ENCODE measurements at places on chromosomes 1 and 21.

GRCh38 chr1:217106231-217106901 lies 383.1 kb upstream of the ESRRG start:
- no peaks in the 10 kb centered on the region for H3K36me3 ChIP-seq
- H3K4me1 ChIP-seq, result no peaks in the 10 kb centered on the region
- no peak overlapping the region for H3K4me3 ChIP-seq
- H3K27ac ChIP-seq, result no peak overlapping the region
- no peaks in the 10 kb centered on the region for H3K27me3 ChIP-seq

DNA sequence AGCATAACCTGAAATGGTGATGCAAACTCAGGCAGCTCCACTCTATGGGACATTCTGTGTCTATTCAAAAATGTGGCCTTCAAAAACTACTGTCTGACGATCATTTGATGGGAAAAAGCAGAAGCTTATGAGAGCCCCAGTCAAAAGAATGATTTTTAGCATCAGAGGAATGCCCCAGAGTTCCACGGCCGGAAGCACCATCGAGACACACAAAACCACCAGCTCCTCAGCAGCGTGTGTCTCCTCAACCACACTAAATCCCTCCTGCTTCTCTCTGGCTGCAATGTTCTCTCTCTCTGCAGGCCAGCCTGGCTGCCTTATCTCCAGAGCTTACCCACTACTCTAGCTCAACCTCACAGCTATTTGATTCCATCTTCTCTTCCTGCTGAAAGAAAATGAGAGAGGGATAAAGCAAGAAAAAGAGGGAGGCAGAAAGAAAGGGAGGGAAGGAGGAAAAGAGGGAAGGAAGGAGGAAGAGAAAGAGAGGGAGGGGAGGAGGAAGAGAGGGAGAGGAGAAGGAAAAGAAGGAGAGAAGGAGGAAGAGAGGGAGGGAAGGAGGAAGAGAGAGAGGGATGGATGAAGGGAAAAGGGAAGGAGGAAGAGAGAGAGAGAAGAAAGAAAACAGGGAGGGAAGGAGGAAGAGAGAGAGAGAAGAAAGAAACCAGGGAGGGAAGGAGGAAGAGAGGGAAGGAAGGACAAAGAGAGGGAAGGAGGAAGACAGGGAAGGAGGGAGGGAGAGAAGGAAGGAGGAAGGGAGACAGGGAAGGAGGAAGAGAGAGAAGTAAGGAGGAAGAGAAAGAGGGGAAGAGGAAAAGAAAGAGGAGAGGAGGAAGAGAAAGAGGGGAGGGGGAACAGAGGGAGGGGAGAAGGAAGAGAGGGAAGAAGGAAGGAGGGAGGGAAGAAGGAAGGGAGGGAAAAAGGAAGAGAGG lies 33.5 kb upstream of the LAPTM5 start:
- no peak for DNase-seq
- no peaks in the 10 kb centered on the region for H3K27me3 ChIP-seq
- no peak overlapping the region for H3K27ac ChIP-seq
- H3K4me3 ChIP-seq, result no peak overlapping the region
- H3K36me3 ChIP-seq, result no peaks in the 10 kb centered on the region

GRCh38 chr21:30209601-30210000 lies 6.3 kb downstream of the CLDN8 start:
- no peak overlapping the region for H3K4me3 ChIP-seq
- no peak for DNase-seq
- no peak overlapping the region for H3K27ac ChIP-seq
- H3K4me1 ChIP-seq, result no peaks in the 10 kb centered on the region
- H3K27me3 ChIP-seq, result no peaks in the 10 kb centered on the region

DNA sequence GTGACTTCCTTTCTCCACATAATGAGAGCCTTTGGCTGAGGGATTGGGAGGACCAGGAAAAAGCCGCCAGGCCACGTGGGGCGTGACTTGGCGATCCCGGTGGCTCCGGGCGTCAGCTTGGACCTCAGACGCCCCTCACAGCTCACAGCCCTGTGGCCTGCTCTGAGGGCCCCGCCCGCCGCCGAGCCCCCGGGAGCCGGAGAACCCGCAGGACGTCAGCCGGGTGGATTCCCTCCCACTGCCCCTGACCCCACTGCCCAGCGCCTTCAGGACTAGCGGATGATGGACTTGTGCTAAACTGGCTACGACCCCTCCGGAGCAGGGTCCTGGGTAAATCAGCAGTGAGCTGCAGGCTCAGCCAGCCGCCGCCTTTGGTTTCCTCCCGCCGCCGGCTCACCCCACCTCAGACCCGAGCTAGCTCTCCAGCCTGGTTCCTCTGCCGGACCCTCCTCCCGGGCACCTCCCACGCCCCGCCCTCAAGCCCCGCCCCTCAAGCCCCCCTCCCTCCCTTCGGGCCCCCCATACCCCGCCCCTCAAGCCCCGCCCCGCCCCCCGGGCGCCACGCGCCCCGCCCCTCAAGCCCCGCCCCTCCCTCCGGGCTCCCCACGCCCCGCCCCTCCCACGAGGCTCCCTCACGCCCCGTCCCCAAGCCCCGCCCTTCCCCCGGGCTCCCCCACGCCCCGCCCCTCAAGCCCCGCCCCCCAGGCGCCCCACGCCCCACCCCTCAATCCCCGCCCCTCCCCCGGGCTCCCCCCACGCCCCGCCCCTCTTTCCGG lies 10.0 kb upstream of the FAAP20 start:
- no peak for DNase-seq
- H3K4me1 ChIP-seq, result peaks cover 37% of the 10 kb centered on the region
- peak overlapping the region; percentile 34 for H3K4me3 ChIP-seq
- no peak overlapping the region for H3K27ac ChIP-seq
- H3K27me3 ChIP-seq, result no peaks in the 10 kb centered on the region

GRCh38 chr1:237187842-237188241 lies 145.9 kb downstream of the RYR2 start:
- no peak overlapping the region for H3K27ac ChIP-seq
- no peak overlapping the region for H3K4me3 ChIP-seq
- no peaks in the 10 kb centered on the region for H3K27me3 ChIP-seq

All from SJSA1 (cell line).